ENCODE measurements at places on chromosomes 16 and 17.

GRCh38 chr17:1267471-1267943, 2.7 kb upstream of the BHLHA9 start:
- no peak for DNase-seq

- DNase-seq: no peak
Measured at GRCh38 chr17:75615301-75615700, 17.9 kb upstream of the SMIM5 start.

DNA sequence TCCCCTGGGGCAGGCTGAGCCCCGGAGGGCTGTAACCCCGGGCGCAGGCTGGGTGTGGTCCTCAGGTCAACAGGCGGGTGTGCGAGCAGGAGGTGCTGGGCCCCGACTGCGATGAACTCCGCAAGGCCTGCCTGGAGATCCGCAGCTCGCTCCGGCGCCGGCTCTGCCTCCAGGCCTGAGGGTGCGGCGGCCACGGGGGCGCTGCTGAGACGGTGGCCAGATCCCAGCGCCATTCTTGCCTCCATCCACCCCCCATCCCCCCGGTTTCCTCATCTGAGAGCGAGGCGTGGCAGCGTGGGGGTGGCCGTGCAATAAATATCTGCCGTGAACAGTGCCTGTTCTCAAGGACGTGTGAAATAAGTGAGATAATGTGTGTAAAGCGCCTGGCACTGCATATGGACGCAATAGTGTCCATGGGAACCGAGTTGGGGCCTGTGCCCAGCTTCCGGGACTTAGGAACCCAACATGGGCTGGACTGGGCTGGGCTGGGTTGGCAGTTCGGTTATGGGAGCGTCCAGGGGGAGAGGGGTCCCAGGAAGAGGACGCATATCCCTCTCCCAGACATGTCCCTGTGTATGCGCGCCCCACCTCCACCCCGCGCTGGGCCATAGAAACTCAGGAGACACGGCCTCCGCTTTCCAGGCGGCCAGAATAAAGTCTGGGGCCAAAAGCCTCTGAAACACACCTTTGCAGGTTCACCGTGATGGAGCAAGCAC, 15.0 kb downstream of the ZNF213 start:
- no peak for DNase-seq

DNA sequence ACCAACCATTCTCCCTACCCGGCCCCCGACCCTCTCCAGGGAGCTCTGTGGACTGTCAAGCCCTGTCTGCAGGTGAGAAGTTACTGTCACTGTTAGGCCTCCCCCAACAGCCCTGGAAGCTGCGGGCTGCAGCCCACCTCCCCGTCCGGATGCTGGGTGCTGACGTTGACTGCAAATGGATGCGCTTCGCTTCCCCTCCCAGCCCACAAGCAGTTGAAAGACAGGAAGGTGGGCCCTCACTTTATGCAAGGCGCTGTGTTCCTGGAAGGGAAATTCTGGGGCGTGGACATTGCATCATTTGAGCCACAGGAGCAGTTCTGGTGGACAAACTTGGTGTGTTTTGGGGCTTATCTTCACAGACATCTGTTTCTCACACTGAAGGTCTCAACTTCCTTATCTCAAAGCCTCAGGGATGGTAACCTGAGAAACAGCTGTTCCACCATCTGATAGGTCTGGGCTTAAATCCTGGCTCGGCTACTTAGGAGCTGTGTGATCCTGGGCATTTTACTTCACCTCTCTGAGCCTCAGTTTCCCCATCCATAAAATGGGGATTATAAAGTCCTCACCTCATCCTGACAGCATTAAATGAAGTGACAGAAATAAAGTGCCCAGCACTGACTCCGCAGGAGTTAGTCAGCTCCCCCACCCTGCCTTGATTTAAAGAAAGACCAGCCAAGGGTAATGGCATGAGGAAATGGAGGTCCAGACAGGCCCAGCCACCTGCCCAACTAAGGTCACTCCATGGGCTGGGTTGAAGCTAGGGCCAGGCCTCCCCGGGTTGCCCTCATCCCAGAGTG, 4.6 kb upstream of the DRC7 start:
- DNase-seq: no peak

GRCh38 chr17:18331879-18332278, 16.8 kb downstream of the SMCR8 start:
- no peak for DNase-seq

GRCh38 chr16:89004209-89004831, 27.3 kb upstream of the CBFA2T3 start:
- DNase-seq: no peak

DNA sequence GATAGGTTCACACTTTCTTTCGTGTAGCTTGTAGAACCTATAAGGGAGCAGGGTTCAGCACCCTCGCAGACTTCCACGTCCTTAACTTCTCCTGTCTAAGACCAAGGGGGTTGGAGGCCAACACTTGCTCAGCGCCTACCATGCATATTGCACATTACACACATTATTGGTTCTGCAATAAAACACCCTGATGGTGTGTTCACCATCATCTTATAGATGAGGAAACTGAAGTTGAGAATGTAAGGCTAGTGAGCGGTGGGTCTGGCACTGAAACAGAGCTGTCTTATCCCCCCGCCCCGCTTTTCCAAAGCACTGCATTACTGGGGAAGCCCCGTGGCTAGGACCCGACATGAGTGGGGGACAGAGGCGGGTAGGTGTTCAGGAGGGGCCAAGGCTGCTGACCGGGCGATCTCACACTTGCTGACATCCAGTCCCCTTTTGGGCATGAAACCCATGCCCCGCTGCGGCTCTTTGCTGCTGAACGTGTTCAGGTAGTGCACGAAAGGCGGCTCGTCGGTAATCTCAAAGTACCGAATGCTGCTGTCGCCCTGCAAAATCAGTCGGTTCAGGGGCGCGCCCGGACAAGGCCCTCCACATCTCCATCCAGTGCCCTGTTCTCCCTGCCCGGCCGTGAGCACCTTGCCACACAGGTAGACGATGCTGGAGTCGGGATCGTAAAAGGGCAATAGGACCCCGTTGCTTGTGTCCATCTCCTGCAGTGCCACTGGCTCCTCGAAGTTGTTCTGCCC, 6.2 kb downstream of the CORO6 start:
- no peak for DNase-seq

DNA sequence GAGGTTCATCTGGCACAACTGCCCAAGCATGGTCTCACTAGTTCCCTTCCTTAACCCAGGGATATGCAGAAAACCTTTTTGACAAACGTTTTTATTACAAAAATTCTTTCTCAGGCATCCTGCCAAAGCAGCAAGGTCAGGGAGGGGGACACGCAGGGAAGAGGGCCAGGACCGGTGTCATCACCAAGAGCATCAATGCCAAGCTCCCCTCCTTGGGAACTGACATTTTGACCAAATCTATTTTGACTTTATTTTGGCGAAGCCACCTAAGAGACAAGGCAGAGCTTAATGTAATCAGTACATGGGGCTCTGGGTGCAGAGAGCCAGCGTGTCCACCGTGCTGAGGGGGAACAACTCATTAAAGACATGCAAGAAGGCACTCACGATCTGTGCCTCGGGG, 265.2 kb downstream of the CBLN1 start:
- no peak for DNase-seq

DNA sequence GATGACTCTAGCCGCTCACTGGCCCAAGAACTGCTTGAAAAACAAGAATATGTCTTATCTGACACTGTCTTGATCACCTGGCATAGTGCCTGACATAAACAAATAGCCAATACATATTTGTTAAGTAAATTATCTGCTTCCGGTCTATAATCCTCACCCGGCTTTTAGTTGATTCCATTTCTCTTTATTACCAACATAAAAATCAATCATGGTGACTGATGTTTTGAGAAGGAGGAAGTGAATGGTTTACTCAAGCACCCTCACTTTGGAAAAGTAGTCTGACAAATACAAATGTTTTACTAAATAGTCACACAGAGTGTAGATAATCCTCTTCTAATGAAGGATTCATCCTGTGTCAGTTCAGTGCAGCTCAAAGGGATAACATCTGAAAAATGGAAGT, 47.0 kb downstream of the SKAP1 start:
- DNase-seq: no peak

- no peak for DNase-seq
Measured at GRCh38 chr16:30488764-30489605, 16.4 kb downstream of the ITGAL start.

GRCh38 chr16:516301-516700, 11.2 kb upstream of the CAPN15 start:
- no peak for DNase-seq

DNA sequence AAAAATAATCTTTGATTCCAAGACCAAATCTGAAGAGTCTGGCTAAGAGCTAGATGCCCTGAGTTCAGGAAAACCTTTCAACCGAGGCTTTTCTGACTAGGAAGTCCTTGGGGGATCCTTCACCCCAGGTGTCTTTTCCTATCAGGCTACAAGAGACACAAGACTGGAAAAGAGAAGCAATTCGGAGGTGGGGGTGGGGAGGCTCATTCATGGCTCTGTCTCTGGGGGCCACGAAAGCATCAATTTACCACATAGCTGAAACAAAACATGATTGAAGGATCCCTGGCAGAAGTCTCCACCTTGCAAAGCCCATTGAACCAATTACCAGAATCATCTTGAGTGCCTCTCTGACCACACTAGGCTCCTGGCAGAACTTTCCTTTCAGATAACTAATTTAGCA, 239.8 kb upstream of the SALL1 start:
- DNase-seq: no peak

GRCh38 chr16:57377080-57377841, 5.0 kb downstream of the CX3CL1 start:
- no peak for DNase-seq

- no peak for DNase-seq
Measured at GRCh38 chr16:51763072-51763661, 612.1 kb upstream of the SALL1 start.

- DNase-seq: no peak
Measured at GRCh38 chr17:36590082-36590481, 1.6 kb upstream of the DHRS11 start.

DNA sequence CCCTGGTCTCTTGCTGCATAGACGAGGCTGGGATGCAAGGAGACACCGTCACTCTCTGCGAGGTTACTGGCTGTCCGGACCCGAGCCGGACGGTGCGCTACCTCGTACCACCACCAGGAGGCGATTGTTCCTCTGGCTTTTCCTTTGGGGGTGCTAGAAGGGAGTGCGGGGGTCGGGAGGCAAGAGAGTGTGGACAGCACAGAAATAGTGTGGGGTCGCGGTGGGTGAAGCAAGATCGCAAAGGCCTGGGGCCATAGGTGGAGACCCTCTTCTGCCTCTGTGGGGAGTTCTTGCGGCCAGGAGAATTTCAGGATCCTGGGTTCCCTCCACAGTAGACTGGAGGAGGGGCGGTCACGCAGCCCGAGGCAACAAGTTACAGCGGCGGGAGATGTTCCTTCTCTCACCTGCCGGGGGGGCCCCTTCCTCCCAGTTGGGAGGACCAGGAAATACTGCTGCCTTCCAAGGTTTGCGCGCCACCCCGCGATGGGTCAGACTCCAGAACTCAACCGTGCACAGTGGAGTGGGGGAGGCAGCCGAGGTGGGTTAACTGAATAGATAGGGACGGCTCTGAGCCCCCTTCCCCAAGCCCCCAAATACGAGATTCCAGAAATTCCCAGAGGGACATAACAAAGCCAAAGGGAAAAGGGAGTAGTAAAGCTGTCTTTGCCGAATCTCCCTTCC, 6.9 kb downstream of the PHOSPHO1 start:
- no peak for DNase-seq

DNA sequence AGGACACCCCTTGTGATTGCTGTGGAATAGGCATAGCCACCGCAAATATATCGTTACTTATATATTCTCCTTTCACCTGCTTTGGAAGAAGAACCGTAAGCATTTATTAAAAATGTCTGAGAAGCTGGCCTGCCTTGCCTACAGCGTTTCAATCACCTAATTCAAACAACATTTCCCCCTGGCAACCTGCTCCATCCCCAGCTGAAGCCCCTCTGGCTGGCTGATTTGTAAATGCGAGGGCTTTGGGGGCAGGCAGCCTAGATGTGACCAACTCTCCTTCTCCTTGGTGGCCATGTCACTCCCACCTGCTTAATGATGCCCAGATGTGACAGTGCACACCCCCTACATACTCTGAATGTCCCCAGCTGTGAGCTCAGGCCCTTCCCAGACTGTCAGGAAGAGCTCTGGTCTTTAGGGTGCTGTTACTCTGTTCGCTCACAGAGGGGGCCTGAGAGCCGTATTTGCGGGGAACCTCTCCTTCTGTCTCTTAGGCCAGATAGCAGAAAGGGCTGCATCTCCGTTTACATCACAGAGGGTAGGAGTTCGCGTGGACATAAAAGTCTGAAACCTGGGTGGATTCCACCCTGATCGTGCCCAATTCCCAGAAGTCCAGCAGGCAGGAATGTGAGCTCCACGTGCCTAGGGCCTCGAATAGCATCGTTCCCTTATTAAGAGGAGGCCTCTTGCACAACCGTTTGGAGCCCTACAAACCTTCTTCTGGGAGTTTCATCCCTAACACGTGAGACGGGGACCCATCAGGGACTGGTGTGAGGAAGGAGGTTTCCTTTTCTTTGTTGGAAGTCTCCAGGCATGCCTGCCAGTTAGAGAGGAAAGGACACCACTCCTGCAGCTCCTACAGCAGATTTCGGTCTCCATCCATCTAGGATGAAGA, 2.4 kb upstream of the SDK2 start:
- no peak for DNase-seq

DNA sequence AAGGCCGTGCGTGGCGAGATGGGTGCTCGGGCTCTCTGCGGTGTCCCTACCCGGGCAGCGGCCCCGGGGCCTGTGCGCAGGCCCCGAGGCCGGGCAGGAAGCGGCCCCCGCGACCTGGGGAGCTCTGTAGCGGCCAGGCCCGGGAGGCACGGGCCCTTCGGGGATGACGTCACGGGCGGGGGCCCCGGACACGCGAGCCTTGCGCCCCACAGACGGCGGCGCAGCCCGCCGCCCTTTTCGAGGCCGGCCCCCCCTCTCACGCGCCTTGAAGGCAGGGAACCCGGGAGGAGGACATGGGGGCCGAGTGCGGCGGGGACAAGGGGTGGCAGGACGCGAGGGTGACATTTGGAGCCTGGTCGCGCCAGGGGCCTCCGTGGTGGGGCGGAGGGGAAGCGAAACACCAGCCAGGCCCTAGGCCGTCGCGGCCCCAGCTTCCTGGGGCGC, 1.1 kb downstream of the RAI1 start:
- no peak for DNase-seq

DNA sequence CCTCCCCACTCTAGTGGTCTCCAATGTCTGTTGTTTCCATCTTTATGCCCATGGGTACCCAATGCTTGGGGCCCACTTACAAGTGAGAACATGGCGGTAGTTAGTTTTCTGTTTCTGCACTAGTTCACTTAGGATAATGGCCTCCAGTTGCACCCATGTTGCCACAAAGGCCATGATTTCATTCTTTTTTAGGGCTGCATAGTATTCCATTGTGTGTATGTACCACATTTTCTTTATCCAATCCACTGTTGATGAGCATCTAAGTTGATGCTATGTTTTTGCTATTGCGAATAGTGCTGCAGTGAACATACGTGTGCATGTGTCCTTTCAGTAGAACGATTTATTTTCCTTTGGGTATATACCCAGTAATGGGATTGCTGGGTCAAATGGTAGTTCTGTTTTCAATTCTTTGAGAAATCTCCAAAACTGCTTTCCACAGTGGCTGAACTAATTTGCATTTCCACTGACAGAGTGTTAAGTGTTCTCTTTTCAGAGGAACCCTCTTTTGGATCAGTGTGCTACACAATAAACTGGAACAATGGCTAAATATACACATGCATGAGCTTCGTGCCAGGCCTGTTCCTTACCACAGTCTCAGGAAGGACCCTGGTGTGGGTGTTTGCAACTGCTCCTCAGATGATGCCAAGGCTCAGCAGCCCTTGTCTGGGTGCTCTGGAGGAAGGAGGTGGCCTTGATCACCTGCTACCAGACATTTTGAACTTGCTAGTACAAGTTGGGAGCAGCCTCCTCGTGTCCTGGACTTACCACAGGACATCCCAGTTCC, 34.4 kb downstream of the KNOP1 start:
- no peak for DNase-seq
